Foreskin melanocyte (primary cell): ENCODE measurements at places on chromosomes 5 and 9.

DNA sequence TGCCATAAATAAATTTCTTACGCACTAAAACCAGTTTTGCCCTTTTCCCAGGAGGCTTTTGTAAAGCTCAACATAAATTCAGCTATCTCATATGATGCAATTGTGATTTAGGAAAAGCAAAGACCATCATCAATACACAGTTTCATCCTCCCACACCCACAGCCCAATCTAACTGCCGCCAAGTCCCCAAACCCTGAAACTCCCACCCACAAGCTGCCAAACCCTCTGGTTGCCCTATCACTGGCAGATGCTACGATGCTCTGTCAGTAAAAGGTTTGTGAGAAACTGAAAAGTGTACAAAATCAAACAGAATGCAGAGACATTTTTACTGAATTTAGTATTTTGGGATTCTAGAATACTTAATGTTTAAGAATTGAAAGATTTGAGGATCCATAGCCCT lies 42.8 kb upstream of the NR4A3 start:
- DNase-seq, result no peak

DNA sequence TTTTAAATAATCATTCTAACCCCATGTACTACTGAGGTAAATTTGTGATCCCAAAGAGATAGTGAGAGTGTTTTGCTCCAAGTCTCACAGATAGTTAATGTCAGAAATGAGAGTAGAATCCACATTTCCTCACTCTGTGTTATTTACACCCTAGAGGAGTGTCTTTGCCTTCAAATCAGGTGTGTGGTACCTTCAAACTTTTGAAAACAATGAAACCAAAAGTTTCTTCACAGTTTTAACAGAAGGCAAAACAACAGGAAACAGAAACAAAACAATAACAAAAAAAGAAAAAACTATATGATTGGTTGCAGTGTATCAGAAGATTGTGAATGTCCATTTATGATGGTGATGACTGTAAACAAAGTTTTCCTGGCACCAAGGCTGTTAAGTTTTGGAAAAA lies 85.9 kb downstream of the ERBIN start:
- DNase-seq, result no peak

DNA sequence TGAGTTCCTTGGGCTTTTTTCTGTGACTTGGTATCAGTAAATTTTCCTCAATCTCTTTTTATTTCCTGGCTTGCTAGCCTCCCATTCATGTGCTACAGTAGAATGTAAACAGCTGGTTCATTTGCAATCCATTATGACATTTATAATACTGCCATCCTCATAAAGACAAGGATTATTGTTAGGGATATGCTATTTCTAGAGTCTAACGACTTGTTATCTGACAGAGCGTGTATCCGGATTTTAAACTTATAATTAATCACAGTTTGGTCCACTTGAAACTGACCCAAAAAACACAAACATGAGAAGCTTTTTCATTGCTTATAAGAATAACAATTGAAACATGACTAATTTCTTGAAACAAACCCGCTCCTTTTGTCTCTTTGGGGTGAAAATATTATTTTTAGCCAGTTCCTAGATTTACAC lies 585.8 kb downstream of the TLE4 start:
- DNase-seq, result peak; percentile 83

GRCh38 chr5:149181732-149182131 lies 40.4 kb downstream of the ABLIM3 start:
- DNase-seq, result no peak

DNA sequence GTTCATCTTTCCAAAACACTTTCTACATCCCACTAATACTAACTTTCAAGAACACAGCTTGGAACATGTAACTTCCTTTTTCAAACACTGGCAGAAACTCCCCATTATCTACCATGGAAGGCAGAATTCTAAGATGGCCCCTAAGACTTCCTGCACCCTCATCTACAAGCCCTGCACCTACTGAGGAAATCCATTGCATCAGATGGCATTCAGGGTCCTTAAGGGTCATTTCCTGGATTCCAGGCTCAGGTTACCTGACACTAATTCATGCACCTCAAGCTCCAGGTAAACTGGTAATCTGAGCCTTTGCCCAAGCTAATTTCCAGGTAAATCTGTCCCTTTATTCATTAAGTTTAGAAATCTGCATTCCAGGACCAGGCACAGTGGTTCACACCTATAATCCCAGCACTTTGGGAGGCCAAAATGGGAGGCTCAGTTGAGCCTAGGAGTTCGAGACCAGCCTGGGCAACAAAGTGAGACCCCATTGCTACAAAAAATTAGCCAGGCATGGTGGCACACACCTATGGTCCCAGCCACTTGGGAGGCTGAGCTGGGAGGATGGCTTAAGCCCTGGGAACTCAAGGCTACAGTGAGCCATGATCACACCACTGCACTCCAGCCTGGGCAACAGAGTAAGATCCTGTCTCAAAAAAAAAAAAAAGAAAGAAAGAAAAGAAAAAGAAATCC lies 91.6 kb downstream of the NFIB start:
- DNase-seq, result no peak

- DNase-seq, result no peak
Observed at GRCh38 chr5:81767938-81768337, 17.0 kb upstream of the SSBP2 start.

GRCh38 chr5:87170799-87171198 lies 96.9 kb upstream of the RASA1 start:
- peak; percentile 41 for DNase-seq

DNA sequence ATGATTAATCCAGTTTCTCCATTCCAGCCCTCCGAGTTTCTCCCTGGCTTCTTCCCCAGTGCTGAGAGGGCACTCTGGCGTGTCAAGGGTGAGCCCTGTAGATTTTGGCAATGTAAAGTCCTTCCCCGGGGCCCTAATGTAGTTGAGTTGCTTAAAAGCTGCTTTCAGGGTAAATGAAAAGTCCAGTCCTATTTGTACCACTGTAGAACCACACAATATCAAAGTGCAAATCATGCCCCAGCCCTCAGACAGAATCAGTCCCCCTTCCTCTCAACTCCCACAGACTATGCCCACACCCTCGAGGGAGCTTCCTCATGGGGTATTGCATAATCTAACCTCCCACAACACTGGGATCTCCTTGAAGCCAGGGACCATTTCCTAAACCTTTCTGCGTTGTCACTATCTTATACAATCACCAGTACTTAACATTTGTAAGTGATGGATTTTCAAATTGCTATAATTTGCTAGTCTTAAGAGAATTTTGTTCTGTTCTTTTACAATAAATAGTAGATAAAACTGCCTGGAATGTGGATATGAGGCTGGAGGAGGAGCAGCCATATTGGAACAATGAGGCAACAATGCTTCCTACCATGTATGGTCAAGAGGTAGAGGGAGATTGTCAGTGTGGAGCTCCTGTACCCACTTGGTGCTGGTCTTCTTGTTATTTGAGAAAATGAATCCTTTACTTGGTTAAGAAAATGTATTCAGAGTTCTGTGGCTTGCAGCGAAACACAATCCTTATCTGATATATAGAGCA lies 34.4 kb downstream of the ZNF366 start:
- no peak for DNase-seq

- no peak for DNase-seq
Observed at GRCh38 chr5:177233206-177233605, 70.3 kb downstream of the RAB24 start.

GRCh38 chr5:178466342-178466741 lies 123.9 kb downstream of the COL23A1 start:
- no peak for DNase-seq

- no peak for DNase-seq
Observed at GRCh38 chr9:128933731-128934130, 12.9 kb downstream of the PHYHD1 start.

DNA sequence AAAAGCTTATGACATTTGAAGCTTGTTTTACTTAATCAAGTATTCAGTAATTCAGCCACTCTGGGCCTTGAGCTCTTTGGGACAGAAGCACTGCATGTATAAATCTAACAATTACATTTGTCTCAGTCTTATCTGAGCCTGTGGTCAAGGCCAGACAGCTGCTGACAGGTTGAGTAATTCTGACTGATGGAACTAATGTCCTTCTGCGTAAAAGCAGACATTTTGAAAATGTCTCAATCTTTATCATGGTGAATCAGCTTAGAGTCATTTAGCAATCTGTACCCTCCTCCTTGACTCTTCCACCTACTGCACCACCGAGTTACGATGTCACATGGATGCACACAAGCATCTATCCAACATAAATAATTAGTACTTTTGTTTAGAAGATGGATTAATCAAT lies 400.0 kb downstream of the ARRDC3 start:
- no peak for DNase-seq

DNA sequence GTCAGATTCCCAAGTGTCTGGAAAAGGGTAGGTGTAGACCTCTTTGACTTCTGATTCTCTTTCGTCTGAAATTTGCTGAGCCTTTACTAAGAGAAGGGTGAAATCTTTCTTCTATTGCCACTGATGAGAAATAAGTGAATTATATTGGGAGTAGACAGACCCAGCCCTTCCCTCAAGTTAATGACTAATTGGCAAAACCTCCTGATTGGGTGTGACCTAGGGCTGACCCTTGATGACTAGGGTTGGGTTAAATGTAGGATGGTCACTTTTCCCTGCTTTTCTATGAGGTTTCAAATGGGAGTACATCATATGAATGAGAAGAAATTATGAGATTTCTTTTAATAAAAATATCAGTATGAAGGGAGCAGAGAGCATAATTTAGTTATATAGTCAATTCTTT lies 73.4 kb upstream of the C5orf46 start:
- DNase-seq, result no peak

DNA sequence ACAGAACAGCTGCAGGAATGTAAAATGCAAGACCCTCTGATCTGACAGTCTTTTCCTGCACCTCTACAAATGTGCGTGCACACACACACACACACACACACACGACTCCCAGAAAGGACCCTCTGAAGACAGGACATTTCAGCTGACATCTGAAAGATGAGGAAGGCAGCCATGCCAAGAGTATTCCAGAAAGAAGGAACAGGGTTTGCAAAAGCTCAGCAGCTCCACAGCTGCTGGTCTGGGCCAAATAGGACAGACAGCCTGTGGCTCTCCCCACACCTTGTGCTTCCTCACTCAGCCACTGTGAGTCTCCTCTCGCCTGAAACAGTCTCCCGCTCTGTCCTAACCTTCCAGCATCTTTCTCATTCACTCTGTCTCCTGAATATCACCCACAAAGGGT lies 189.0 kb downstream of the PALM2AKAP2 start:
- no peak for DNase-seq

- DNase-seq, result no peak
Observed at GRCh38 chr9:26131886-26132285, 453.6 kb upstream of the TUSC1 start.

DNA sequence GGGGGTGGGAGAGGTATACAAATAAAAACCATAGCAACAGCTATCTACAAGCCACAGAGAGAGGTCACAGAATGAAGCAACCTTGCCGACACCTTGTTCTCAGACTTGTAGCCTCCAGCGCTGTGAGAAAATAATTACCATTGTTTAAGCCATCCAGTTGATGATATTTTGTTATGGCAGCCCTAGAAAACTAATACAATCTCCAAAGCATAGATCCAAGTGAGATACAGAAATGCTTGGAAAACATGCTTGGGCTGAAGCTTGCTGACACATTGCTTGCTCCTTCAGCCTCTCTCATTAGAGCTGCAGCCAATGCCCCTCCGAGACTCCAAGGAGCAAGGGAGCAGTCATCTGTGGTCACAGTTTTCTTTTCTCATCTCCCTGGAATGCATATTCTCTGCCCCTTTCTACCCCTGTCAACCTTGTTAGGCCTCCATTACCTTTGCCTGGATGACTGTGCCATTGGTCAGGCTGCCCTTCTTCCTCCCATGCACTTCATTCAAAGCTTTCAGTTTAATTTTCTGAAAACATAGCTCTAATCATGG lies 401.4 kb upstream of the KLF4 start:
- DNase-seq, result no peak

- DNase-seq, result no peak
Observed at GRCh38 chr9:129338724-129339430, 160.8 kb upstream of the IER5L start.

DNA sequence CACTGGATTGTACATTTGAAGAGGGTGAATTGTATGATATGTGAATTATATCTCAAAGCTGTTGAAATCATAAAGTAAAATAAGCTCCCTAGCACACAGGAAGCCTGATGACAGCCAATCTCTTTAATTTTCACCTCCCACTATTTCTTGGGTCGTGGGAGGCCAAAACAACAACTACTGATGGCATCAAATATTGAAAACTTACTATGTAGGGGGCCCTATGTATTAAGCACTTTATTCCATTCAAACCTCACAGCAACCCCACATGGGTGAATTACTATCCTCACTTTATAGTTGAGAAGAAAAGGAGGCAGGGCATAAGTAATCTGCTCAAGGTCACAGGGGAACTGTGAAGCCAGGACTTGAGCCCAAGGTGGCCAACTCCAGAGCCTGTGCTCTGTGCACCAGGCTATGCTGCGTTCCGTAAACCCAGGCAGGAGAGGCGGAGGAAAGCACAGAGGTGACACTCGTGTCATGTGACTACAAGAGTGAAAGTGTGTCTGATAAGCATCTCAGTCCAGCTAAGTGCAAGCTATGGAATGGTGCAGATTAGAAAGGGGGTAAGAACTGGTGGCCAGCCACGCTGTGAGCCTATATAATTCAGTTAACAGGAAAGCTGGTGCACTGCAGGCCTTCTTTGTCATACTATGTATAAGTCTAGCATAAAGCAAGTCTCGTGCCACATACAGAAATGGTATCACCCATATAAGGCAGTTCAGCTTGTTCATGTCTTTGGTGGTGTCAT lies 221.0 kb downstream of the DCP2 start:
- no peak for DNase-seq

DNA sequence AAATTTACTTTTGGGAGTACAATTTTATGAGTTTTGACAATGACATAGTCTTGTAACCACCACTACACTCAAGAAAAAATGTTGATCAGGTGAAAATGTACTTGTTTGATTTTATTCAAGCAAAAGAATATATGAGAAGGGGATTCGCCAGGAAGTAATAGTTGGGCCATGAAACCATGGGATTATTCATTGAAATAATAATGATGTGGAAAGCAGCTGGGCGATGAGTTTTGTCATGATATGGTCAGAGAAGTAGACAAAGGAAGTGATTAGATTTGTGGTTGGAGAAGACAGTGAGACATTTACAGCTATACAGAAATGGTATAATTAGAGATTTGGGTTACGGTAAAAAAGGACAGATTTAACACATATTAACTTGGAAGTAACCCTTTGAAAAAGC lies 11.2 kb downstream of the HMGCR start:
- DNase-seq, result no peak

- DNase-seq, result no peak
Observed at GRCh38 chr5:56161927-56162326, 71.2 kb downstream of the ANKRD55 start.

- no peak for DNase-seq
Observed at GRCh38 chr5:34480810-34481528, 175.2 kb upstream of the RAI14 start.

GRCh38 chr5:55636177-55636576 lies 75.9 kb downstream of the SLC38A9 start:
- no peak for DNase-seq

- no peak for DNase-seq
Observed at GRCh38 chr5:143334903-143335302, 68.6 kb downstream of the NR3C1 start.

- no peak for DNase-seq
Observed at GRCh38 chr9:81074221-81074620, 615.1 kb downstream of the TLE1 start.

GRCh38 chr5:65483546-65484346 lies 2.0 kb upstream of the ADAMTS6 start:
- DNase-seq, result peak; percentile 64
